ENCODE measurements at places on chromosomes 3 and 15.
A peak's percentile ranks its signal among the peaks of the same experiment; 100 is the strongest.

GRCh38 chr15:56812221-56812620, 78.9 kb upstream of the ZNF280D start:
- DNase-seq: no peak

GRCh38 chr15:45980366-45980765, 345.5 kb downstream of the SQOR start:
- no peak for DNase-seq

- no peak for DNase-seq
Measured at GRCh38 chr3:86109434-86109833, 881.5 kb downstream of the VGLL3 start.

DNA sequence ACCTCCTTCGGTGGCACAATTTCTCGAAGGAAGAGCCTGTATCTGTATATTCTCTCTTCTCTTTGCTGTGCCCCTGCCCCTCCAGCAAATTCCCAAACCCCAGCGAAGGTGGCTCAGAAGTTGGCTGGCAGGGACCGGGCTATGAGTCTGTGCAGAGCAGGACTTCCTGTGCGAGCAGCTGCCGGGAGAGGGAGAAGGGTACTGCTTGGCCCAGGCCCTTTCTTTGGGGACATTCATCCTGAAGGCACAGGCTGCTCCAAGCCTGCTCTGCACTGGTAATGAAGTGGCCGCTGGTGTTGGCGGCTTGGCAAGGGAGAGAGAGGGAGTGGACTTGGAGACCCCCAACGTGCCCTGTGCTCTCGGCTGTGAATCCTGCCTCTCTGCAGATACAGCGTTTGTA, 1.5 kb downstream of the SLC6A11 start:
- DNase-seq: no peak

- no peak for DNase-seq
Measured at GRCh38 chr3:61600195-61600594, 38.8 kb downstream of the PTPRG start.

GRCh38 chr3:37255990-37256308, 81.6 kb upstream of the LRRFIP2 start:
- no peak for DNase-seq

GRCh38 chr3:66220066-66220465, 735 bp upstream of the SLC25A26 start:
- no peak for DNase-seq

- no peak for DNase-seq
Measured at GRCh38 chr15:72585476-72586058, 68.9 kb upstream of the GOLGA6B start.

GRCh38 chr3:196344663-196345062, 6.5 kb upstream of the TM4SF19 start:
- DNase-seq: no peak

DNA sequence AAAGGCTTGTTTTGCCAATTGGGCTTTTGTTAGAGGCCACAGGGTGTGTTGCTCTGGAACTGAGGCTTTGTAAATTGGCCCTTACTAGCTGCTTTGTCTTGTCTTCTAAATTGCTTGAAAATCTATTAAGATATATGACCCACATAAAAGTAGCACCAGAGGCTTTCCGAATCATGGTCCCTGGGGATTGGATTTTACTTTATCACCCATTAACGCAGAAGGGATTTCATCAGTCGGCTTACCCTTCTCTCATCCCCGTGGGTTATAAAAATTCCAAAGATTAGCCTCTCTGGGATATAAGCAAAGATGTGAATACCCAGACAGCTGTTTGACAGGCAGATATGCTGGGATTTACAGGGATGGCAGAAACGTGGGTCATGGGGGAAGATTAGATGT, 98.3 kb upstream of the CHL1 start:
- DNase-seq: no peak

GRCh38 chr3:112437146-112438022, 61.9 kb downstream of the BTLA start:
- peak; percentile 18 for DNase-seq

DNA sequence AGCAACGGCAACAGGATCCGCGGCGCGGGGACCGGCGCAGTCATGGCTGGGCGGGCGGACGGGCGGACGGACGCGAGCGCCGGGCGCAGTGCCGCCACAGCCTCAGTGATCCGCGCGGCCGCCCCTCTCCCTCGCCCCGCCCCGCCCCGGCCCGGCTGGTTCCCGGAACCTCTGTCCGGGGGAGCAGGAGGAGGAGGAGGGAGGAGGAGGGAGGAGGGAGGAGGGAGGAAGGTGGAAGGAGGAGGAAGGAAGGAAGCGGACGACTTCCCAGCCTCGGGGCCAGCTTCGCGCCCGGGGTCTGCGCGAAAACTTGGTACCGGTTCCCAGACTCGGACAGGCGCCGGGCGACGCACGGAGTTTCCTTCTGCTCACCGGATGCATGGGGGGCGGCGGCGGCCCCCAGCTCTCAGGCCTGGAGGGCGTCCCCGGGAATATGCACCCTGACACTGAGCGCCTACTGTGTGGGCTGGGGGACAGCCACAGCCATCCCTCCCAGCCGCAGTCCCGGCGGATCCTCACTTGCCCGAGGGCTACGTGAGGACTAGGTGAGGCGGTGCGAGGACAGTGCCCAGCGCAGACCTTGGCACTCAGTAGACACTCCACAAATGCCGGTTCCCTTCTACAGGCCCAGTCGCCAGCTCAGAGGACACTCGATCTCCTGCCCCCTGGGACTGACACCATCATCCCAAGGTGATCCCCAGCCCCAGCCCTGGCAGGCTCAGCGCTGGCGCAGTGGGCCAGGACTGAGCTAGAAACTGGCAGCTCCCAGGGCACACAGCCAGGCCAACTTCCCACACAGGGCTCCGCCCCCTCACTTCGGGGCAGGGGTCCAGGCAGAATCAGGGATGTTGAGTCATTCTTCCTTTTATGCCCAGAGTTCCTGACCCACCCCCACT, at the start of gene SHISA5:
SHISA5 (minus strand) TSS at position 124 of the 896 bp plus-strand sequence; CDS start at position 44, 80 bp downstream.
- DNase-seq: peak; percentile 60

GRCh38 chr3:142735462-142735861, 11.6 kb downstream of the TRPC1 start:
- no peak for DNase-seq

DNA sequence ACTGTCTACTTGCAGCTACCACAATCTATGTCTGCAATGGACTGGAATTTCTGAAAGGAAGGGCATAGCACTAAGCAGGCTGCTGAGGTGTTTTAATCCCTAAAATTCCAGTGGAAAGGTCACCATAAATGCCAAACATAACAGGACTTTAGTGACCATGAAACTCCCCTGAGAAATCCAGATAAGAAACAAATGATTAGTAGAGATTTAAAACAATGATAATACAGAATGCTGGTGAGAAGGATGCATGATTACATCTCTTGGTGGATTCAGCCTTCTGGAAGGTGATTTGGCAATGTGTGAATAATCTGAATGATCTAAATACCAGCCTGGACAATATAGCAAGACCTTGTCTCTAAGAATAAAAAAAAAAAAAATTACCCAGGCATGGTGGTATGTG, 475.0 kb upstream of the CBLB start:
- no peak for DNase-seq

DNA sequence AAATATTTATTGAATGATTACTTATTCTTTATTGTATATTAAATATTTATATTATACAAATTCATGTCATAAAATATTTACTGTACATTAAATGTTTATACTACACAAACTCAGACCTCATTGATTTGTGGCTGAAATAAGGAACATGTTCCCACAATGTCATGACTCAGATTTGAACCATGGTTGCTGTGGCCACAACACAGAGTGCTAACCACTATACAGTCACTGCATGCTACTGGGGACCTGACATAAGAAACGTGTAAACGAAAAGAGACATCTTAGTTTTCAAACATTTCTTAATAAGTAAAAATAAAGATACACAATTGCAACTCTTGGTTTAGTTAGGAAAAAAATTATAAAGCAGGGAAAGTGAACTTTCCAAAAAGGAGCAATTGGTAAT, 99.1 kb upstream of the AGTR1 start:
- no peak for DNase-seq

DNA sequence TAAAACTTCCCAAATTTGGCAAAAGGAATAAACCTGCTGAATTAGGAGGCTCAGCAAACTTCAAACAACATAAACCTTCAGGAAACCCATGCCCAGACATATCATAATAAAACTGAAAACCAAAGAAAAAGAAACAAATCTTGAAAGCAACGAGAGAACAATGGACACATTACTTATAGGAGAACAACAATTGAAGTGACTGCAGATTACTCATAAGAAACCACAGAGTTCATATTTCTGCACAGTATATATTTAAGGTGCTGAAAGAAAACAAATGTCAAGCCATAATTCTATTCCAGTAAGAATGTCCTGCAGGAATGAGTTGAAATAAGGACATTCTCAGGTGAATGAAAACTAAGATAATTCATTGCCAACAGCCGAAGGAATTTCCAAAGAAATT, 80.8 kb upstream of the PROK2 start:
- no peak for DNase-seq

DNA sequence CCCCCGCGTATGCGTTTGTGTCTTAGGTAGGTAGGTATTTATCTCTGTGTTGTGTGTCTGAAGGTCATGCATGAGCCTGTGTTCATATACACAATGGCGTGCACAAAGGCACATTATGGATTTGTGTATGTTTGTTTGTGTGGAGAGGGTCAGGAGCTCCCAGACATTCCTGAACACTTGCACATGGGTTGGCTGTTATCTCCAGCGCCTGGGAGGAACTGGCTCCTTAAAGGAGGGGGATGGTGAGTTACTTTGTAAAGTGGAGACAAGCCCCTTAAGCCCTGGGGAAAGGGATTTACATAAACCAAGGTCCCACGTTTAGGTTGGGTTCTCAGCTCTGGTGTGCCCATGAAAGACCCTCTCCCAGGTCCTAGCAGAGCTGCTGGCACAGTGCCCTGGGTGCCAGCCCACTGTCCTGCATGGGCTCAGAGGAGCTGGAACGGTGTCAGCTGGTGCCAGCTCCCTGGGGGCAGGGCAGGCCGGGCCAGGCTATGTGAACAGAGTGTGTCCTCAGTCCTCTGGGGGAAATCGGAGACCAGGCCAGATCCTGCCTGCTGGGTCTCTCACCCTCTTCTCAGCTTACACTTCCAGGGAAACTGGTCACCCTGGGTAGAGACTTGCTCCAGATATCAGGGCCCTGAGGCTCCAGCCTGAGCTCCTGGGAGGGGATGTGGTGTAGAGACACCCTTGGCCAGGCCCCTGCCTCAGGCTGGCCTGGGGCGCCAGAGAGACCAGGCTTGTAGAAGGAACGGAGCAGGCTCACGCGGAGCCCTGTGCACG, 25.1 kb downstream of the SNX33 start:
- DNase-seq: no peak

GRCh38 chr3:53680028-53680427, 166.2 kb downstream of the CHDH start:
- no peak for DNase-seq

DNA sequence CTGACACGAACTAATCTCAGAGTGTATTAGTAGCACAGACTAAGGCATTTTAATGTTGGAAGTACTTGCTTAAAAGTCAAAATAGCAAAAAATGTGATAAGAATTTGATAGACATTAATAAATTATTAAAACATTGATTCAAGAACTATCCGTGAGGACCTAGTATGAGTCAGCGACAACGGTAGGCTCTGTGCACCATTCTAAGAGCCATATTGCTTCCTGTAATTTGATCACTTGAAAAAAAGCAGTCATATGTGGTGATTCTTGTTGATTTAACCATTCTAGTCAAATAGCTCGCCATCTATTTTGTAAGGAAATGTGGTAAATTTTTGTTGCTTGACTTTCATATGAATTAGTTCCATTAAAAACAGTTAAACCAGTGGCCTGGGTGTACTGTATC, 534.9 kb upstream of the ARRDC4 start:
- no peak for DNase-seq

DNA sequence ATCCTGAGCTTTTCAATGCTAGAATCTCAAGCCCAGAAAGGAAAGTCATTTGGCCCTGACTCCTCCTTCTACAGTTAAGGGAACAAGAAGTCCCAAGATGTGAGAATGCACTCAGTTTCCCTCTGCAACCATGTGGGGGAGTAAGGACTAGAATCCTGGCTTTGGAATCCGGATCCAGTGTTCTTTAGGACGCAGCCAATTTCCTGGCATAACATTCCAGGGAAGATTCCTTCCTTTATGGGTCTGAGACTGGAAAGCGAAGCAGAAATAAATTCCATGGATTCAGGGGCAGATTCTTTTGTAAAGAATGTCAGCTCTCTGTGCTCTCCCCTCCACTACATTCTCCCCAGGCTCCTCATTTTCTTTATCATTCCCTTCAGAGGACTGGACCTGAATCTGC, 151.8 kb upstream of the SOX14 start:
- DNase-seq: no peak

DNA sequence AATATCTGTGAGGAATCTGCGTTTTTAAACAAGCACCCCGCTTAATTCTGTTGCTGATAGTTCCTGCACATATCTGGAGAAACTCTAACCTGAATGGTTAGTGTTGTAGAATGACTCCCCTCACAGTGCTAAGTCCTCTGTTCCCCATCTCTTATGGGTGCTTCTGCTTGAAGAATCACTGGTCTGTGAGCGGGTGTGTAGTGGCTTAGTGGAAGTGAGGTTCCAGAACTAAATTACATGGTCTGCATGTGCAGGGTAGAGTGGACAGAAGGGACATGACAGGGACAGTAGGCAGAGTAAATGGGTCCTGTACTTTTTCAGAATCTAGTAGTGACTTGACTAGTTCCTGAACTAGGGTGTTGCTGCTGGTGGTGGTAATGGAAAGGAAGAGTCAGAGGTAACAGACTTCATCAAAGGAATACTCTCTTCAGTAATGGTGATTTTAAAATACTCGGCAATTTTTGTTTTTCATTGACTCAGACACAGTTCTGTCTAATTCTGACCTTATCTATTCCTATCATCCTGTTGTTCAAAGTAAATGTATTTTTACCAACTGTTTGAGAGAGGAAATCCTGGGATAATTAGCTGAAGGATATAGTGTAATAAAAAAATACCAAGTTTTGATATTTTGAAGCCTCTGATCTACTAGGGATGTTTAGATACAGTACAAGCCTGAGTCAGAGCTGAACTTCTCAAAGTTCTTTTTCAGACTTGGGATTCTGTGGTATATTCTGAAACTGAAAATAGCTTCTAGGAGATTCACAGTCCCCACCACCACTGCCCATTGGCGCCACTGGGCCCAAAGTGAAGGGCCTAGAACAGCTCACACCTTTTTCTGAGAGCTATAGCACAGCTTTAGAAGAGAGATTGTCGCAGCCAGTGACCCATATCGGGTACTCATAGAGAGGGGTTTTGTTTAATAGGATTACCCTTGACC, 55.5 kb downstream of the FNDC3B start:
- no peak for DNase-seq

GRCh38 chr3:12869035-12869621, 27.8 kb upstream of the RPL32 start:
- peak; percentile 37 for DNase-seq

GRCh38 chr15:36798366-36798765, 218.9 kb downstream of the CDIN1 start:
- DNase-seq: no peak

GRCh38 chr15:52102463-52102862, 10.1 kb downstream of the BCL2L10 start:
- DNase-seq: no peak

DNA sequence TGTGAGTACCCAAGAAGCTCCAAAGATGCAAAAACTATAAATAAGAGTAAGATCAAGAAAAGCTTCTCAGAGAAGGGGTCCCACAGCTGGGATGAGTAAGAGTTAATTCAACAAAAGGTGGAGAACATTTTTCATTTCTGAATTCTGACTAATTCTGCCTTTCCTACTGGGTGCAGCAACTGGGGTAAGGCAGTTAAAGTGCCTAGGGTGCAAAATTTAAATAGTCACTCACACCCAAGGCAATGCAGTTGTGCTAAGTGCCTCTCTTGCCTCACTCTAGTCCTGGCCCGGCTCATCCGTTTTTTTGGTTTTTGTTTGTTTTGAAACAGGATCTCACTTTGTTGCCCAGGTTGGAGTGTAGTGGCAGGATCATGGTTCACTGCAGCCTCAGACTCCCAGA, 240.2 kb downstream of the TP63 start:
- no peak for DNase-seq
